Activated naive CD4-positive, alpha-beta T cell treated with anti-CD3 and anti-CD28 coated beads, Interleukin-2, amount 10 ng/mL, durations not matched to agents 7 days and 5 days (primary cell): ENCODE measurements at places on chromosomes 5 and 9.

GRCh38 chr5:74865804-74866595 is at the start of gene FAM169A:
FAM169A (minus strand) TSS chr5:74866387; CDS start chr5:74841676, 24,711 bp downstream.
- DNase-seq = peak; percentile 58

DNA sequence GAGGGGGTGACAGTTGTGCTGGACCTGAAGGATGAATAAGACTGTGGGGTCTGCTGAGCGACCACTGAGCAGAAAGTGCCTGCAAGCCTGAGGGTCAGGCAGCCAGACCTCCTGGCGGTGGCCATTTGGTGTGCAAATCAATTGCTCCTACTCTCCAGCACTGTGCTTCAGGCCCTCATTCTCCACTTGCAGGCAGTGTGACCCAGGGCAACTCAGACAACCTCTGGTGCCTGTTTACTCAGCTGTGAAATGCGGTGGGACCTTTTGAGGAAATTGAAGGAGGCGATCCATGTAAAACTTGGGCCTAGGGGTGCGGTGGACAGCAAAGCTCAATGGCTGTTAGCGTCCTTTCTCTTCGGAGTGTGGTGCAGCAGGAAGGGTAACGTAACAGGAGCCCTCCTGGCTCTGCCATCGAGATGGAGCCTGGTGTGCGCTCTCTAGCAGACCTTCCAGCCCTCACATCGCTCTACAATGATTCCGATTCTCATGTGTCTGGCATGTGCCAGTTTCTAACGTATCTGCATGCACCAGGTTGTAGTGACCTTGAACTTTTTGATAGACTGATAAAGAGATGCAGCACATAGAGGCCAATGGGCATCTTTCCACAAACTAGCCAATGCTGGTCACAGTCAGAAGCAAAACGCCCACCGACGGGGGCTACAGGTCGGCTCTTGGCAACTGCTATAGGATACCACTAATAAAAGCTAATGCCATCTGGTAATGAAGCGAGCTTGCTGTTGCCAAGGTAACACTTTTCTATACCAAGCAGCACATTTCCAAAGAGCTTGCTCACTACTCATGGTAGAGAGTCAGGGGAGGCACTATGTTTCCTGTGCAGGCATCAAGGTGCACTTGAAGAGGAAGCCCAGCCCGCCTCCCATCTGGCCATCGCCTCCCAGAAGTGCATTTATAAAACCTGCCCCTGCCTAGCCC is 159.7 kb upstream of the RAPGEF1 start:
- DNase-seq = no peak

- no peak for DNase-seq
Measured at GRCh38 chr5:132674671-132675506, 1.1 kb downstream of the IL4 start.

GRCh38 chr9:124013309-124014210 is 2.0 kb downstream of the LHX2 start:
- no peak for DNase-seq

DNA sequence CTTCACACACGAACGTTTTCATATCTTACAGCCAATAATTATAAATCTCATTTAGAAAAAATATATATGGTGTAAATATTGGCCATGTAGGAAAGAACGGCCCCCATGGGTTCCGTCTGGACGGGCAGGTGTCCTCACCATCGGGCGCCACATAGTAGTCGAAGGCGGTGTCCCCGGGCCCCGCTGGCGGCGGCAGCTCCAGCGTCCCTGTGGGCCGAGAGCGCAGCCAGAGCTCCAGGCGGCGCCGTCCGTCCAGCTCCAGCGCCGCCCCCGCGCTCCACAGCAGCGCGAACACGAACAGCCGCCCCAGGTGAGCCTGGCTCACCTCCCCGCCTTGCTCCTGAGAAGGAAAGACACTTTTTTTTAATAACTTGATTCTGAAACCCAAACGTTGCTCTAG is 134.6 kb downstream of the DNAH5 start:
- no peak for DNase-seq

DNA sequence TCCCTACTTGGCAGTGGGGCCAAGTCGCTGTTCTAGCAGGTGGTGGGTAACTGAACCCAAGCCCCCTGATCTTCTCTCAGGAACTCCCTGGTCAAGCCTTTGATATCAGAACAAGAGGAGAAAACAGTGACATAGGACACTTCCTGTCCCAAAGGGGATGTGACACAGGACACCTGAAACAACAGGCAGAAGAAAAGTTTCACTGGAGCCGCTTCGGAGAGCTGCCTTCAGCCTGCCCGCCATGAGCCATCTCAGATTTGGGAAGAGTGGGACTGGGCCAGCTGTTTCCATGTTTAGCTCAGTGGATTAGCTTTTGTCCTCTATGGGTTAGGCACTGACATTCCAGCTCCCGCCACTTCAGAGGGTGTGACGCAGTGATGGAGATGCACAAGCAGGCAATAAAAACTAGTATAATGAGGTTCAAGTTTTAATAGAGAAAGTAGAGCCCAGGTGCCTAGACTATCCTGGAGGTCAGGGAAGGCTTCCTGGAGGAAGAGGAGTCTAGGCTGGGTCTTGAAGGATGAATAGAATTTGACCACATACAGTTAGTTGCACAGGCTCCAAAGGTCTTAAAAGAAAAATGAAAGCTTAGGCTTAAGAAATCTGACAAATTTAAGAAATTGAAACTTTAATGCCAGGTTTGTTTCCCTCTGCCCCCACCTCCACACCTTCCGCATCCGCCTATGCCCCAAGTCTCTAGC is 104.1 kb upstream of the SPRY4 start:
- no peak for DNase-seq

- DNase-seq = no peak
Measured at GRCh38 chr5:128254789-128255188, 171.2 kb downstream of the SLC12A2 start.

- DNase-seq = no peak
Measured at GRCh38 chr9:114409103-114409780, 21.5 kb upstream of the AKNA start.

- peak; percentile 29 for DNase-seq
Measured at GRCh38 chr5:138726848-138727247, 26.4 kb upstream of the CTNNA1 start.

DNA sequence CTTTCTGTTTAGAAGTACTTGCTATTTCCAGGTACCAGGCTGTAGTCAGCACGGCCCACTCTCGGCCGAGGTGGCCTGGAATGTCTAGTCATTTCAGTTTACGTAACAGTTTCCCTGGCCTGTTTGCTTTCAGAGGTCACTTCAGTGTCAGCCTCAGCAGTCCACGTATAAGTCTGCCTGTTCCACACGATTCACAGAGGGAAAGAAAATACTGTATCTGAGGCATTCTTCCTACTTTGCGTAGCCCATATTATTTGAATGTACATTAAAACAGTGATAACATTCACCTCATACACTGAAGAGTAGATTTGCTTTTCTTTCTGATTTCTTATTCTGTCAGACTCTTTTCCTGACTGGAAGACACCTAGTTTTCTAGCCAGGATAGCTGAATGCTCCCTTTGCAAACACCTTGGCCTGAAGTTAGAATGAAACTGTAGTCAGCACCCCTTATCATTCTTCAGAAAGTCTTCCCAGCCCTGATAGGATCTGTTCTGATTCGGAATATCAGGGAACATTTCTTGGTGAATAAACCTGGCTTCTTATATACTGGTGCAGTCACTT is 140.9 kb downstream of the AOPEP start:
- no peak for DNase-seq

DNA sequence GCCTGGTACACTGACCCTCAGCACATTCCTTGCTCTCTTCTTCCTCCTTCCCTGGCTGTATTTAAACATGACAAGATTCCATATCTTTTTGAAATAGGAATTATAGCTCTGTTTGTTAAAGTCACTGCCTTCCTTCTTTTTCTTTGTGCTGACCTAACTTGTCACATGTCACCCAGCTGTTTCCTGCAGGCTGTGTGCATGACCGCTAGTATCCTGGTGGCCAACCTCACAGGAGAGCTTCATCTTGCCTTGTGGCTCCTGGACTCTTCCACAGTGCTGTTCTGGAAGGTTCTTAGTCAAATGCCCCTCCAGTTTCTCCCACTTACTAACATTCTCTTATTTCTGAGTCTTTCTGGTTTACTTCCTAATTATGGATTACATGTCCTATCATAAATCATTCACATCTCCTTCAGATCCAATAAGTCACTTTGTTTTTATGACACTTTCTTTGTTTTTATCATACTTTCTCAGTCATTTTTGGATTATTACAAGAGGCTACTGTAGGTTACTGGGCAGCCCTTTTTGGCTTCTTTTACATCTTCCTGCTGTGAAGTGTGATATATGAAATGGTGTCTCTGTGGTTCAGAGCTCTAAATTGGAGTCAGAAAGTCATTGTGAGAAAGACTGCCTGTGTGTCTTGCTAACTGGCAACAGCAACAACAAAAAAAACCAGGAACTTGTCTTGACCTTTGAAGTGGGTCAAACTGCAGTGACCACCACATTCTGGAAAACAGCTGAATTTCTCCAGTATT is 463.6 kb upstream of the DAP start:
- DNase-seq = no peak

GRCh38 chr5:141272906-141273305 is 27.7 kb downstream of the PCDHB15 start:
- DNase-seq = no peak

DNA sequence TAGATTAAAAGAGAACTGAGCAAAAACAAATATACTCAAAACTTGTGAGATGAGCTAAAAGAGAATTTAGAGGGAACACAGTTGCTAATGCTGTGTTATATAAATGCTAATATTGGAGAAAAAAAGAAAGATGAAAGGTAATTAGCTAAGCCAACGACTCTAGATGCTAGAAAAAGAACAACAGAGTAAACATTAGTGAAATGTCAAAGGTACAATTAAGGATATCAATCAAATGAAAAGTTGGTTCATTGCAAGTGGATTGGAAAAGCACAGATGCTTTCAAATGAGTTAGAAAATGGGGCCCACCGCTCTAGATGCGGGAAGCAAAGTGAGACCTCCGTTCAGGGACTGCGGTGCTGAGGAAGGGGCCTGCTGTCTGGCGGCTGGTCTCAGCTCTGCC is 17.9 kb upstream of the BARHL1 start:
- DNase-seq = no peak

GRCh38 chr9:137412431-137412830 is 10.5 kb downstream of the EXD3 start:
- DNase-seq = no peak

GRCh38 chr5:61802456-61802855 is 470.4 kb downstream of the ZSWIM6 start:
- no peak for DNase-seq

DNA sequence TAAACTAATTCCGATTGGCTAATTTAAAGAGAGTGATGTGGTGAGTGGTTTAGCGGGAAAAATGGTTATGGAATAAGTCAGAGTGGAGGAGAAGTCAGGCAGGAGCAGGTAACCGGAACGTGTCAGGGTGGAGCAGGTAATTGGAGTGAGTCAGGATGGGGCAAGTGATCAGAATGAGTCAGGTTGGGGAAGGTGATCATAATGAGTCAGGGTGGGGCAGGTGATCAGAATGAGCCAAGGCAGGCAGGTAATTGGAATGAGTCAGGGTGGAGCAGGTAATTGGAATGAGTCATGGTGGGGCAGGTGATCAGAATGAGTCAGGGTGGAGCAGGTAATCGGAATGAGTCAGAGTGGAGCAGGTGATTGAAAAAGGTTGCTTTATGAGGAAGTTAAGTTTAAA is 101.4 kb downstream of the TMEM167A start:
- DNase-seq = no peak

- DNase-seq = no peak
Measured at GRCh38 chr5:121833617-121834016, 18.1 kb upstream of the FTMT start.

DNA sequence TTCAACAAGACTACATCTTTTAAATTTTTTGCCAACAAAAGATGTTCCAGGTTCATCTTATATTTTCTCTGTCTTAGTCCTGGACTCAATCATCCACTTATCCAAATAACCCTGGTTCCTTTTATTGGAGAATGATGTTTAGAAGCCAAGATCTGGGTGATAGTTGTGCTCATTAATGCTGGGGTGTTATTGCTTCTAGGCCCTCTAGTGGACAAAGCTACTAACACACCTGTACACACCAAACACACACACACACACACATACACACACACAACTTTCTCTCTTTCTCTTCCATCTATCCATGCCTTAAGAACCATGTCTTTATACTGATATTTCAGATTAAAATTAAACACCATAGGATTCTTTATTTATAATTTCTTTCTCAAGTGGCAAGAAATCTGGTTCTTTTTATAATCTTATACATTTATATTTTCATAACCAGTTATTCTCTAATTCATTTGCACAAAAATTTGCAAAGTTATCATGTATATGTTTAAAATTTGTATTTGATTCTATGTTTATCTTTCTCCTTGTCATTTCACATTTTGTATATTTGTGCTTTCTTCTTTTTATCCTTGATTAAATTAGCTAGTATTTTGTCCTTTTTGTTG is 179.1 kb upstream of the SMIM23 start:
- no peak for DNase-seq

DNA sequence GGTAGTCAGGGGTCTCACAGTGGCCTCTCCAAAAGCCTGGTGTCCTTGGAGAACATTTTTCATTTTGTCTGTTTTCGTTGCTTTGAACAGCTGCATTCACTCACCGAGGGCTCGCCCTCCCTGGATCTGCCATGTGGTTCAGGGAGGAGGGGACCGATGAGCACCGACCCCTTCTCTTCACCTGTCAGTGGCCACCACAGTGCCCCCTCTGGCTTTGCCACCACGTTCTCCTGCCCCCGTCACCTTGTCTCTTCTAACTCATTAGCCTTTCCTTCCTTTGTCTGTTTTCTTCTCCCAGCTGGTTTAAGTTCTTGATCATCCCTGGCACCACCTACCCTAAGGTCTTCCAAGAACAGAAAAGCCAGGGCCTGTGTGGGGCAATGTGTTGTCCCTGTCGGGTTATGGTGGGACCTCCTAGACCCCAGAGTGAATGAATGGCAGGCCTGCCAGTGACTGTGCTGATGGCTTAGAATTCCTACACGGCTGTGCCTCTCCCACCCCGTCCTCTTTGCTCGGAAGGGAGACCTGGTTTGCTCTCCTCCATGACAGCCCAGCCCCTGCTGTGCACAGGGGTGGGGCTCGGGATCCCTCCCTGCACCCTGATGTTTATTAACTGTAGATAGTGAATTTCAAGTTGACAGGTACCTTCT is 90.0 kb downstream of the ANKRD33B start:
- DNase-seq = no peak

DNA sequence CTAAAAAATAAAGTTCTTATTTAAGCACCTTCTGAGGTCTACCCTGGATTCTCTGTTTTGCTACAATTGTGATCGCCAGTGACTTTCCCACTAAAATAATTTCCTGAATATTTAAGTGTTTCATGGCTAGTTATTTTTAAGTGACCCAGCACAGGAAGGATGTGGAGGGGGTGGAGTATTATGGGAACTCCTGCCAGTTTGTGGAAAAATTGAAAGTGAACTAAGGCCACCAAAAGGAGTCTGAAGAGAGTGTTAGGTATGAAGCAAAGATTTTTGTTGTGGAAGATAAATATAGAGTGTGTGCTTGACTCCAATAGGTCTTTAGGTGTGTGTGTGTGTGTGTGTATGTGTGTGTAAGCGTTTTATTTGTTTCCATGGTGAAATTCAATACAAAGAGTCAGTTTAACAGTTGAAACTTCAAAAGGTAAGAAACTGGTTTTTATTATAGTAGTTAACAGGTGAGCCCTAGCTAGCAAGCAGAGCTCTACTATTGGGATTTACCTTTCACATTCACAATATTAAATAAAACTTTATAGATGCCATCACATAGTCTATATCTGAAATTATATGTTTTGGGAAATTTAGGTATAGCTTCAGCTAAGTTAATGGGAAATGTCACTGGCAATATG is 25.6 kb downstream of the RASGRF2 start:
- DNase-seq = no peak

GRCh38 chr5:2378976-2379375 is 372.5 kb downstream of the IRX2 start:
- no peak for DNase-seq

- no peak for DNase-seq
Measured at GRCh38 chr9:75369989-75370388, 281.7 kb downstream of the OSTF1 start.

- no peak for DNase-seq
Measured at GRCh38 chr9:137318602-137319001, 16.5 kb upstream of the NRARP start.
